Activated CD4-positive, alpha-beta T cell treated with anti-CD3 and anti-CD28 coated beads for 36 hours (primary cell): ENCODE measurements at places on chromosomes 2 and 18.

GRCh38 chr2:28594332-28595108 is 98.7 kb downstream of the PLB1 start:
- peak; percentile 93 for DNase-seq

GRCh38 chr2:66264354-66264753 is 170.6 kb upstream of the MEIS1 start:
- no peak for DNase-seq

GRCh38 chr2:162400336-162400735 is 56.4 kb downstream of the GCA start:
- DNase-seq, result no peak

- DNase-seq, result no peak
Observed at GRCh38 chr18:3263132-3263700, 1.3 kb downstream of the MYL12B start.

DNA sequence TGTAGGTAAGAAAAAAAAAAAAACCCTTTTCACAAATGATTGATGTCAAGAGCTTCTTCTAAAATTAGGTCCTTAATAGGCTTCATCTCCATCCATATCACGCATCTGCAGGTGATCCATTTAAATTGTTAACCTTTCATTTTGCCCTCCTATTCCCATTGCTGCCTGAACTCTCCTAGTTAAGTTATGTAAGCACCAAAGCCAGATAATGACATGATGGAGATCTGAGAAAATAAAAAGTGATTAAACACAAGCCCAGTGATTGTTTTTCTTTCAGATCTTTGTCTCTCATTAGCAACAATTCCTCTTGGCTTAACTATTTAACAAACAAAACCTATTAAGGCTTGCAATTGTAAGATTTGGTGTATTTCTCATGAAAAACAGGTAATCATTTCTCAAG is 20.0 kb downstream of the LANCL1 start:
- DNase-seq, result no peak

DNA sequence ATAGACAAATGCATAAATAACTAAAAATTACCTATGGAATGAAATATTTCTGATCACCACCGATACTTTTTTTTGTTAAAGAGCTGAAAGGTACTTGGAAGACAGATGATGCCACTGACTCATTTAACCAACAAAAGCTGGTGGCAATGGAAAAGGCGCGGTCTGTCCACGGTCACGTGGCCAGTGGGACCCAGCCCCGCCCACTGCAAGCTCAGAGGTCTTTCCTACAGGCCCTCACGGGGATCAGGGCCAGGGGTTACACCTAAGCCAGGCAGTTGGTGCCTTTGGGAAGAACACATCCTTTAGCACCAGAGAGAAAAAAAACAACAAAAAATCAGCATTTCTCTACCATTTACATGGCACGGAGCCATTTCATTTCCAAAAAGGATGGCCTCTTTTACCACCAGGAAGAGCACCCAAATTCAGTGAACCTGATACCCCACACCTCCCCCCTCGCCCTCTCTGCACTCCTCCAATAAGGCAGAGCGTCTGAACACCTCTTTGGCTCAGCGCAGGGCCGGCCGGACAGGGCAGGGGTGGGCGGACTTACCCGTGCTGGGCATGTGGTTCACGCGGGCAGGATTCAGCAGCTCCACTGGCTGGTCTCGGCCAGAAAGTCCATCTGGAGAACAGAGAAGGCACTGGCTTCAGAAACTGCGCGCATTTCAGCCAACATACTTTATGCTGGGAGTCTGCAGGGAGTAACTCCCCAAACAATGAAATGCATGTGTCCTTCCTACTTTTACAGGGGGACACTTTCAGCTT is 164.6 kb downstream of the HDAC4 start:
- DNase-seq, result no peak

GRCh38 chr2:238444242-238444641 is 17.5 kb downstream of the ASB1 start:
- DNase-seq, result no peak

- no peak for DNase-seq
Observed at GRCh38 chr2:117850015-117850414, 35.5 kb downstream of the DDX18 start.
